Stimulated activated CD4-positive, alpha-beta T cell treated with anti-CD3 and anti-CD28 coated beads, Interleukin-4, amount 100 ng/mL, for 48 hours (primary cell): ENCODE measurements at places on chromosomes 16 and 17.

DNA sequence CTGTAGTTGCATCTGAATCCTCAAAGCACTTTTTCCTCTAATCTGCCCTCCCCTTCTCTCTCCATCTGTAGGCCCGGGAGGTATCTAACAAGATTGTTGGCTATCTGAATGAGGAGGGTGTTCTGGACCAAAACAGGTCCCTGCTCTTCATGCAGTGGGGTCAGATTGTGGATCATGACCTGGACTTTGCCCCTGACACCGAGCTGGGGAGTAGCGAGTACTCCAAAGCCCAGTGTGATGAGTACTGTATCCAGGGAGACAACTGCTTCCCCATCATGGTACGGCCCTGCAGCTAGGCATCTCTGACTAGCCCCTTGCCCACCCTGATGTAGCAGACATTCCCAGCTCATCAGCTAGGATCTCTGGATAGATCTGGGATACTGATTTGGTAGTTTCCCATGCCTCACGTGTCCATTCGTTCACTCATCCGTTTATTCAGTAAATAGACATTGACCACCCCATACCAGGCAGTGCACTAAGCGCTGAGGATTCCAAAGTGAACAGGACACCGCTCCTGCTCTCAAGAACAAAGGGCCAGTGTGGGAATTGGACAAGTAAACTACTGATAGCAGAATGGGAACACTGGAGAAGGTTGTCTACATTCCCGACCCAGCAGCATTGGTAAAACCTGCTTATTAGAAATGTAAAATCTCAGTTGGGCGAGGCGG lies 12.1 kb downstream of the LPO start:
- DNase-seq = no peak

GRCh38 chr16:2904922-2905240 lies 6.8 kb upstream of the FLYWCH1 start:
- DNase-seq = no peak

DNA sequence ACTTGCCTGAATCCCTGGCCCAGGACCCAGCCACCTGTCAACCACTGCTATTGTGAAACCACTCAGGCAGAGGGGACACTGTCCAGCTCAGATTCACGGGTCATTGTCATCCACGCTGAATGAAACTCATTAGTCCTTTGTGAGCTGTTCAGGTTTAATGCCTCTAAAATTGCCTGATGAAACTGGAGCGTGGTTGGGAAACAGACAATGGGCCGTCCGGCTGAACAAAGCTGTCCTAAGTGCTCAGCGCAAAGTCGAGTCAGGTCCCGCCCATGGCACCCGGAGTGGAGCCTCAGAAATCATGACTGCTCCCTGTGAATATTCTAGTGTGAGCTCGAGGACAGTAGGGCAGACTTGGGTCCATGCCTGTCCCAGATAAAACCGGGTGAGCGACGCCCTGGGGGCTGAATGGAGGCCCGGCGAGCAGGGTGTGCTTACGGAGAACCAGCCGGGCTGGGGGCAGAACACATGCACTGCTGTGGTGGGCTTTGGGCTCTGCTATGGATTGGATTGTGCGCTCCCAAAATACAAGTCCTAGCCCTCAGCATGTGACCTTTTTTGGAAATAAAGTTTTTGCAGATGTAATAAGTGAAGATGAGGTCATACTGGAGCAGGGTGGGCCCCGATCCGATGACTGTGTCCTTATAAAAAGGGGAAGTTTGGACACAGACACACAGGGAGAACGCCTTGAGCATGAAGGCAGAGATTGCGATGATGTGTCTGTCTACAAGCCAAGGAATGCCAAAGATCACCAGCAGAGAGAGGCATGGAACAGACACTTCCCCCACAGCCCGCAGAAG lies 12.9 kb upstream of the CMIP start:
- DNase-seq = no peak

DNA sequence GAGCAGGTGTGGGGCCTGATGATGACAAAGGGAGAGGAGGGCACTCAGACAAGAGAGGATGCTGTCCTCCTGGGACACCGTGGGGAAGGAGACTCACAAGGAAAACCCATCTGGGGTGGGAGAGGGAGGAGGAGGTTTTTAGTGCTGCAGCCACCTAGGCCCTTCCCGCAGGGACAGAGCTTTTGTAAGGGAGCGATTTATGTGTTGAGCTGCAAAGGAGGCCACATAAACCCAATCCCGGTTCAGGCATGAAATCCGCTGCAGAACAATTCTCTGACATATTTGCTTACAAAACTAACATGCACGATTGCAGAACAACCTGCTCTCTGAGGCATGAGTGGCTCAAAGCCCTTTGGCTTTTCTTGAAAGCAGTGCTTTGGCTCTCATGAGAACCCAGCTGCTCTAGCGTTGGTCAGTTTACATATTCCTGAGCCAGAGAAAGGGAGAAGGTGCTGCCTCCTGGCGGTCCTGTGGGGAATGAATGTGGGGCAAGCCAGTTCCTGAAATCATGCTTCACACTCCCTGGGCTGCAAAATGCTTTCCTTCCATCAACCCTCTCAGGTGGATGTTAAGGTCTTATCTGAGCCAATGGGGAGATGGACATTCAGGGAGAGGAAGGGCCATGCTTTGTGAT lies 122.4 kb upstream of the NLRP1 start:
- DNase-seq = peak; percentile 47

DNA sequence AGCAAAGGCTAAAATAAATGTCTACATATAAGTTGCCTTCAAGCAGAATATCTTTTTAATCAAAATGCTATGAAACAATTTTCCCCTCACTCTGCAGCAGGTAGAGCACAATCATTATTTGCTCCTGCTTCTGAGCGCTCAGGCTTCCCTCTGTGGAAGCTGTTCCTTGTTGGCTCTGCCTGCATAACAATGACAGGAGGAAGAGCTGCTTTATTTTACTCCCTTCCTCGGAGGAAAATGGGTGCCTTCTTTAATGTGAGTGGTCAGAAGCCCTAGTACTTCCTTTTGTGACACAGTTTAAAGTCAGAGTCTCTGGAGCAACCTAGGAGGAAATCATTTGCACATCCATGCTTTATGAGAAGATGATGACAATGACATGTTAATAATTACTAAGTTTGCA lies 492.1 kb downstream of the CDH8 start:
- no peak for DNase-seq

GRCh38 chr17:10107316-10108165 lies 90.9 kb downstream of the GAS7 start:
- no peak for DNase-seq

DNA sequence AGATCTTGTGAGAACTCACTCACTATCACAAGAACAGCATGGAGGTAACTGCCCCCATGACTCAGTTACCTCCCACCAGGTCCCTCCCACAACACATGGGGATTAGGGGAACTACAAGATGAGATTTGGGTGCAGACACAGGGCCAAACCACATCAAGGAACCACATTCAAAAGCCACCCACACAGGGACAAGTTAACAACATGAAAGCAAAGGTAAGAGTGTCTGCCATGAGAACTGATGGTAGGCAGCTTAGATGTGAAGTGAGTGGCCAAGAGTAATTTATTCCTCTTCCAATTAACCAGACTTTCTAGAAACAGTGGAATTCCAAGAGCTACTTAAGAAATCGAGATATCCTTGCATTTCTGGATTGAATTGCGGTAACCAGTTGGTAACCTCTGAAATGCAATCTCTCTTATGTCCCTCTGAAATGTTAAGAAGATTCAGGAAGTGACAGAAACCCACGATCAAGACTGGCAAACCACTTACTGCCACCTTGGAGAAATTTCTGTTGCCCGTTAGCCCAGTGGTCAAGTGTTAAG lies 167.4 kb upstream of the CACNG5 start:
- peak; percentile 38 for DNase-seq

DNA sequence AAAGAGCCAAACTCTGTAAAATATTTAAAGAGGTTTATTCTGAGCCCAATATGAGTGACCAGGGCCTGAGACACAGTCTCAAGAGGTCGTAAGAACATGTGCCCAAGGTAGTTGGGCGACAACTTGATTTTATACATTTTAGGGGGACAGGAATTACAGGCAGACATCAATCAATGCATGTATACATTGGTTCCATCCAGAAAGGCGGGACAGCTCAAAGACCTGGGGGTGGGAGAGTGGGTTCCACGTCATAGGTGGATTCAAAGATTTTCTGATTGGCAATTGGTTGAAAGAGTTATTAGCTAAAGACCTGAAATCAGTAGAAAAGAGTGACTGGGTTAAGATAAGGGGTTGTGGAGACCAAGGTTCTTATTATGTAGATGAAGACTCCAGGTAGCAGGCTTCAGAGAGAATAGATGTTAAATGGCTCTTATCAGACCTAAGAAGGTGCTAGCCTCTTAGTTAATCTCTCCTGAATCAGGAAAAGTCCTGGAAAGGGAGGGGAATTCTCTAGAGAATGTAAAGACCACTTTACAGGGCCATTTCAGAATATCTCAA lies 32.4 kb downstream of the HSBP1 start:
- no peak for DNase-seq

DNA sequence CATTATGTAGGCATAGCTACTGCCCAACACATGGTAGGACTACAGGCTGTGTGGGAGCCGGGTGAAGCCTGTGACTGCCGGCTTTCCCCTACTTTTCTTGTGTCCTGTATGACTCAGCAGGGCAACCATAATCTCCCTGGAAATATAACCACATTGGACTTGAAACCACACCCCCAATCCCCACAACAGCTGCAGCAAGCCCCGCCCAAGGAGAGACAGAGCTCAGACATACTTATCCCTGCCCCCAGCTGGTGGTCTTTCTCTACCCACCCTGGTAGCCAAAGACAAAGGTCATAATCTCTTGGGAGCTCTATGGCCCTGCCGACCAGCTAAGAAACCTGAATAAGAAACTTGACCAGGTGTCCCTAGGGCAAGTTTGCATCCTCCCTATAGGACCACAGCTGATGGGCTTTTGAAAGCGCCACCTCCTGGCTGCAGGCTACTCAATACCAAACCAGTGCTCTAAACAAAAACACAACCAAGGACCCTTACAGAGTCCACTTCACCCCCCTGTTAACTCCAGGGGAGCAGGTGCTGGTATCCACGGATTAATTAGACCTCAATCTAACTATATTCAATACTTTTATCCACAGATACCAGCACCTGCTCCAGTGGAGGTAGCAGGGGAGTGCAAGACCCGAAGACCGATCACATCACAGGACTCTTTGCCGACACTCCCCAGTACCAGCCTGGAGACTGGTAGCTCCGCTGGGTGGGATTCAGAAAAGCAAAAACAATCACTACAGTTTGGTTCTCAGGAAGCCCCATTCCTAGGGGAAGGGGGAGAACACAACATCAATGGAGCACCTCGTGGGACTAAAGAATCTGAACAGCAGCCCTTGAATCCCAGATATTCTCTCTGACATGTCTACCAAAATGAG lies 91.2 kb downstream of the IRX5 start:
- DNase-seq = no peak

- no peak for DNase-seq
These were observed 71.3 kb downstream of the SRCIN1 start for GRCh38 chr17:38534498-38534885.

GRCh38 chr17:44628243-44629188 lies 27.8 kb upstream of the MEIOC start:
- no peak for DNase-seq

DNA sequence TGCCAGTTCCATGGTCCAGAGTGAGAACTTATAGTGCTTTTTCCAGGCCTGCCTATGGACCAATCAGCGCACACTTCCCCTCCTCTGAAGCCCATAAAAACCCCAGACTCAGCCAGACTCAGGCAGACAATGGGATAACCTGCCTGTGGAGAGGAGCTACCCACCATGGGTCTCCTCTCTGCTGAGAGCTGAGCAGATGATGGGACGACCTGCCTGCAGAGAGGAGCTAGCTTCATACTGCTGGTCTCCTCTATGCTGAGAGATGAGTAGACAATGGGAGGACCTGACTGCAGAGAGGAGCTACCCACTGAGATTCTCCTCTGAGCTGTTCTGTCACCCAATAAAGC lies 144.7 kb downstream of the MYO1D start:
- no peak for DNase-seq

GRCh38 chr17:48575066-48575582 lies 3.0 kb downstream of the HOXB4 start:
- no peak for DNase-seq

- DNase-seq = no peak
These were observed 46.8 kb downstream of the MRPS23 start for GRCh38 chr17:57803021-57803420.

DNA sequence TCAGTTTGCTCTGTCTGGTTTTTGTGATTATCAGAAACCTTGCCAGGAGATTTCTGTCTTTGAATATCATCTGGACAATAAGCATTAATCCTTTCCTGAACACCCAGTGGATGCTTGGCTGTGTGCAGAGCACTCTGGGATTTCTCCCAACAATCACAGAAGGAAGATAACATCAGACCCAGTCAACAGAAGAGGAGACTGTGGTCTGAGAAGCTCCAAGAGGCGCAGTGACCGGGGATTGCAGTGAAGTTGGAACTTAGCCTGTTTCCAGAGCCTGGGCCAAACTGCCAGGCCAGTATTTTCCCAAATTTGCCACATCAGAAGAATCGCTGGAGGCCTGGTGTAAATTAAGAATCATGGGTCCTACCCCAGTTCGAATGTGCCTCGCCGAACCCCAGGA lies 264.7 kb downstream of the C16orf95 start:
- DNase-seq = no peak

DNA sequence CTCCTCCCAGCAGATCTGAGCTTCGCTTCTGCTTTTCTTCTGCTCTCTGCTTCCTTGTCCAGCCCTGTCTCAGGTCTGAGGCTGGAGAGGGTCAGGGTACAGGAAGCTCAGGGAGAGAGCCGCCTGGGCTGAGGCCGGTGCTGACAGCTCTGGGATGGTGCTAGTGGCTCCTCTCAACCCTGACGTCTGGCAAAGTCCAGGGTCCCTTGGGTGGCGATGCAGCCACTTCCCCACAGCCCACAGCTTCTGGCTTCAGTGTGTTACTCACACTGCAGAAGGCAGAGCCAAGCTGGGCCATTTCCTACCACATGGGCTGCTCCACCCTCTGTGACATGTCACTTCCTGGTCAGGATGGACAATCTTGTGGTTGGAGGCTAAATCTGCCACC lies at the start of gene CD300C:
TSS of gene CD300C (minus strand) at position 273 of the 388 bp plus-strand sequence. CDS start 333 bp downstream, outside the sequence.
- no peak for DNase-seq

GRCh38 chr16:57531253-57531575 lies 5.2 kb downstream of the CCDC102A start:
- DNase-seq = no peak

DNA sequence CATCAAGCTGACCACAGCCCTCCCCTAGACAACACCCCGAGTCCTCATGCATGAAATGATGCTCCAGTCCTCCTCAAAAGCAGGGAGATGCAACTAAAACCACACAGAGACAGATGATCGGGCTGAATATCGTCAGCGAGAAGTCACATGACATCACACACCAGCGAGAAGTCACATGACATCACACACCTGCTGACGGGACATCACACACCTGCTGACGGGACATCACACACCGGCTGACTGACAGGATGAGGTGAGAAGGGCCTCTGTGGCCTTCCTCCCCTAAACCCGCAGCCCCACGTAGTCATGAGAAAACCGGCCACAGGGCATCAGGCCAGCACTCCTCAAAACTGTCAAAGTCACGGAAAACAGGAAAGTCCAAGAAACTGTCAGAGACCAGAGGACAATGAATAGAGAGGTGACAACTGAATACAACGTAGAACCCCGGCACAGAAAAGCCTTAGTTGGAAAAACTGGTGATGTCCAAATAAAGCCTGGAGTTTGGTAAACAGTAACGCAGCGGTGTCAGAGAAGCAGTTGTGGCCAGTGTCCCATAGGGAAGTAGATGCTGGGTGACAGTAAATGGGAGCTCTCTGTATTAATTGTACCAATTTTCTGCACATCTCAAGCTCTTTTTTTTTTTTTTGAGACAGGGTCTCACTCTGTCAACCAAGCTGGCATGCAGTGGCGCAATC lies 14.3 kb downstream of the LITAF start:
- DNase-seq = no peak
